ENCODE measurements at places on chromosomes 3 and 15.

GRCh38 chr3:150235799-150236198, 172.3 kb upstream of the TSC22D2 start:
- H3K4me1 ChIP-seq: no peaks in the 10 kb centered on the region
- no peak overlapping the region for H3K27ac ChIP-seq
- DNase-seq: no peak
- H3K4me3 ChIP-seq: no peak overlapping the region

DNA sequence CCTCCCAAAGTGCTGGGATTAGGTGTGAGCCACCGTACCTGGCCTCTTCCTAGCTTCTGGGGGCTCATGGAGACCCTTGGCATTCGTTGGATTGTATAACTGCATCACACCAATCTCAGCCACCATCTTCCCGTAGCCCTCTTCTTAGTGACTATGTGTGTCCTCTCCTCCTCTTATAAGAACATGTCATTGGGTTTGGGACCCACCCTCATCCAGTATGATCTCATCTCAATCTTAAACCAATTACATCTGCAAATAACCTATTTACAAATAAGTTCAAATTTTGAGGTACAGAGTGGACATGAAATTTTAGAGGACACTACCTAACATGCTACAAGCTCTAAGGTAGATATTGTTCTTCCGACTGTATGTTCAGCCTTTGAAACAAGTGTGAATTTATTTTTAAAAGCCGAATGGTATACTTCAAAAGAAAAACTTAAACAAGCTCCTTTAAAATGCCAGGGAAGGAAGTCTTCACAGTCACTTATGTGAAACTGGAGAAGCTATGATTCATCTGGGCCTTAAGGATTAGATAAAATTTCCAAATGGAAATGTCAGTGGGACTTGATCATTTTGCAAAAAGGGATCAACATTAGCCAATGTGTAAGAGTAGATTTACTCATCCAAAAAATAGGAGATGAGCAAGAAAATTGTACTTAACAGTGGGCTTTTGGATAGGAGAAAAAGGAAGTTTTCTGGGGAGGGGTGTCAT, 225.7 kb downstream of the MEX3B start:
- peaks cover 3% of the 10 kb centered on the region for H3K4me1 ChIP-seq
- no peak overlapping the region for H3K4me3 ChIP-seq
- no peak overlapping the region for H3K27ac ChIP-seq
- DNase-seq: no peak

- peaks cover 17% of the 10 kb centered on the region for H3K4me1 ChIP-seq
- H3K27ac ChIP-seq: peak within 1 kb of the TSS; percentile 15
- peak; percentile 23 for DNase-seq
These were observed at the start of gene ZNF660 for GRCh38 chr3:44584646-44585501. Gene ZNF660 (plus strand): TSS chr3:44584964. CDS start chr3:44594194, 9,230 bp downstream.

DNA sequence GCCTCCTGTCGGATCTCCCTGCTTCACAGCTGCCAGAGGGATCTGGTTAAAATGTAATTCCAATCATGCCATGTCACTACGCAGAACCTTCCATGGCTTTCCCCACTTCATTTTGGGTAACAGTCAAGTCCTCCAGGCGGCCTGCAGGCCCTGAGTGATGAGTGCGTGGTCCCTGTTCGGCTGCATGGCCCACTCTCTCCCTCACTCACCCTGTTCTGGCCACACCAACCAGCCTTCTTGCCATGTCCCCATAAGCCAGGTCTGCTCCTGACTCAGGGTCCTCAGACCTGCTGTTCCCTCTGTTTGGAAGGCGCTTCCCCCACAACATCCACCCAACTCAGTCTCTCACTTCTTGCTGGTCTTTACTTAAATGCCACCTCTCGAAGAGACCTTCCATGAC, 41.6 kb upstream of the LINGO1 start:
- no peak overlapping the region for H3K27ac ChIP-seq
- DNase-seq: no peak
- no peak overlapping the region for H3K4me3 ChIP-seq
- H3K4me1 ChIP-seq: no peaks in the 10 kb centered on the region

DNA sequence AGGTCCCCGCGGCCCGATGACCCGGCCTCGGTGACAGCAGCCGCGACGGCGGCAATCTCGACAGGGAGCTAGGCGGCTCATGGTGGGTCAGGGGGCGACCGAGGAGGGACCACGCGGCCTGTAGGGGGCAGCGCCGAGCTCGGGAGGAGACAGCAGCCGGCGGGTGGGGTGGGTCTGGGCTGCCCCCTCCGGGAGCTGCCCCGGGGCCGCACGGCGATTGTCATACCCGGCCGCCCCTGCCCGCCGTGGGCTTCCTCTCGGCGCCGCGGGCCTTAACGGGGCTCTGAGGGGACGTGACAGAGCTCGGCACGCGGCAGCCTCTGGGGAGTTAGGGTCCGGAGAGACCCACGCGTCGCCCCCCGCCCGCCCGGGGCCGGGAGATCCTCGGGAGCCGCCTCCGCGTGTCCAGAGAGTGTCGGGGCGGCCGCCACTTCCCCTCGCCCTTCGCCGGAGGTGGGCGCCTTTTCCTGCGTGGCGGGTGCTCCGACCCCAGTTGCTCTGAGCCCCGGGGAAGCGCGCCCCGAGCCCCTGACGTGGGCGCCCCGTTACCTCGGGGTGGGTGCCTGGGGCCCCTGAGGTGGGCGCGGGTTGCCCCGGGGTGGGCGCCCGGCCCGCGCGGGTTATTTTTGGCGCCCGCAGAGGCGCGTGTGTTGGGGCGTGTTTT, 539 bp upstream of the PLCL2 start:
- peaks cover 43% of the 10 kb centered on the region for H3K4me1 ChIP-seq
- DNase-seq: peak; percentile 76

DNA sequence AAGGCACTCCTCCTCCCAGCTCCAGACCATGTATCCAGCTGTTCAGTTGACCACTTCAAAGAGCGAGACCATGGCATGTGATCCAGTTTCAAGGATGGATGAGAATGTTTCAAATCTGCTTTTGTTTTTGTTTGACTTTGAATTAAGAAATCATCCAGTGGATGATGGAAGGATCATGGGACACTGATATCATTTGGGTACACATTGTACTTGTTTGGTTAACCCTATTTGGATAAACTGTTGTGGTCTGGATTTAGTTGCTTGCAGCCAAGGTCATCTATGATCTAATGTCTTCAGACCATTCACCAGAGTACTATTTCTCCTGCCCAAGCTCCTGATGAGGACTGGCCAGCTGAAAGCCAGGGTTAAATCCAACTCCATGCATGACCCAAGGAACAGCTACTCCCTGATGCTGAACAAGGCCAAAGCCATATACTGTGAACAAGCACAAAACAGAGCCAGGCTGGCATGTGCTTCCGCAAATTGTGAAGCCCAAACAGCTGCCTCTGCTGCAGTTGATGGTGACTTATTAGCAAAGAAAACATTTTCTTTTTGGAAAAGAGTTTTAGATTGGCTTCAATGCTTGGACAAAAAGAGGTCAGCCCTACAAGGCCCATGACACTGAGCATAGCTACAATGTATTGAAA, 5.2 kb upstream of the ADAMTS17 start:
- H3K27me3 ChIP-seq: no peaks in the 10 kb centered on the region
- no peak overlapping the region for H3K27ac ChIP-seq
- DNase-seq: no peak
- peaks cover 12% of the 10 kb centered on the region for H3K4me1 ChIP-seq
- H3K4me3 ChIP-seq: no peak overlapping the region

DNA sequence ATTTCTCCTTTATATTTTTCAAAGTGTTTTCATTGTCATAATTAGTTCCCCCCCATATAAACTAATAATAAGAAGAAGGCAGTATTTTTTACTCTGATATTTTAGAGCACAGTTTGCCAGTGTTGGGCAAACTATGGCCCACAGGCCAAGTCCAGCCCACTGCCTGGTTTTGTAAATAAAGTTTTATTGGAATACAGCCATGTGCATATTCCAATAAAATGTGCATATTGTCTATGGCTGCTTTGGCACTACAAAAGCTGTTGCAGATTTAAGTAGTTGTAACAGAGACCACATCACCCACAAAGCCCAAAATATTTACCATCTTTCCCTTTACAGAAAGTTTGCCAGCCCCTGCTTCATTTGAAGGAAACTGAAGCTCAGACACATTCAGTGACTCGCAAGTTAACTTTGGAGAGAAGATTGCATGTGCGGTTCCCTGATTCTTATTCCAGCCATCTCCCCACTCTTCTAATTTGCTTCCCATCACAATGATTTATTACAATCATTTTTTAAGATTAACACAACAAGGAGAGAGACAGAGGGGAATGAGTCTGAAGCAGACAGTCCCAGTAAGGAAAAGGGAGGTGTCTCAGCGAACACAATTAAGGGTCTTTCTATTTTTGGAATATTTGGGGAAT, 48.9 kb downstream of the RFTN1 start:
- no peaks in the 10 kb centered on the region for H3K27me3 ChIP-seq
- no peak overlapping the region for H3K4me3 ChIP-seq
- H3K36me3 ChIP-seq: peaks cover 66% of the 10 kb centered on the region
- peaks cover 66% of the 10 kb centered on the region for H3K4me1 ChIP-seq
- H3K27ac ChIP-seq: no peak overlapping the region

GRCh38 chr3:50327943-50328691, at the start of gene TUSC2:
Gene TUSC2 (minus strand): TSS chr3:50328223. CDS start chr3:50328099, 124 bp downstream.
- H3K4me3 ChIP-seq: peak within 1 kb of the TSS; percentile 92
- peak within 1 kb of the TSS; percentile 84 for H3K27ac ChIP-seq
- H3K36me3 ChIP-seq: peaks cover 51% of the 10 kb centered on the region
- no peaks in the 10 kb centered on the region for H3K27me3 ChIP-seq
- H3K4me1 ChIP-seq: peaks cover 25% of the 10 kb centered on the region

GRCh38 chr15:66752078-66752477, 50.0 kb downstream of the SMAD6 start:
- DNase-seq: no peak
- H3K4me1 ChIP-seq: peaks cover 5% of the 10 kb centered on the region
- H3K27me3 ChIP-seq: peaks cover 16% of the 10 kb centered on the region
- no peak overlapping the region for H3K4me3 ChIP-seq

DNA sequence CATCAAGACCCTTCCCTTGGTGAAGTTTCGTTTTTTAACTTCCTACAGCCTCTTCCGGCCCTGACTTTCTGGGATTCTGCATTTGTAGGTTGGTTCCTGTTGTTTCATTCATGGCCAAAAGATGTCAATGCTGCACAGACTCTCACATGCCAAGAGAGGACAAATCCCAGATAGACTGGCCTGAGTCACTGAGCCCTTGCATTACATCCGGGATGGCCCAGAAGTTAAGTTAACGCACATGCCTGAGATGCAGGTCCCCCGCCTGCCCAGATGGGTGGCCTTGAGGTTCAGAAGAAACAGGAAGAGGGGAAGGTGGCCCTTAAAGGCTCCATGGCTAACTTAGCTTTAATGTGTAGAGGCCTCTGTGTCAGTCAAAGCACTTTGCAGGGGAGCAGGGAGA, 51.6 kb upstream of the SRGAP3 start:
- DNase-seq: no peak
- no peak overlapping the region for H3K27ac ChIP-seq
- H3K36me3 ChIP-seq: no peaks in the 10 kb centered on the region
- H3K4me3 ChIP-seq: no peak overlapping the region
- peaks cover 7% of the 10 kb centered on the region for H3K4me1 ChIP-seq

DNA sequence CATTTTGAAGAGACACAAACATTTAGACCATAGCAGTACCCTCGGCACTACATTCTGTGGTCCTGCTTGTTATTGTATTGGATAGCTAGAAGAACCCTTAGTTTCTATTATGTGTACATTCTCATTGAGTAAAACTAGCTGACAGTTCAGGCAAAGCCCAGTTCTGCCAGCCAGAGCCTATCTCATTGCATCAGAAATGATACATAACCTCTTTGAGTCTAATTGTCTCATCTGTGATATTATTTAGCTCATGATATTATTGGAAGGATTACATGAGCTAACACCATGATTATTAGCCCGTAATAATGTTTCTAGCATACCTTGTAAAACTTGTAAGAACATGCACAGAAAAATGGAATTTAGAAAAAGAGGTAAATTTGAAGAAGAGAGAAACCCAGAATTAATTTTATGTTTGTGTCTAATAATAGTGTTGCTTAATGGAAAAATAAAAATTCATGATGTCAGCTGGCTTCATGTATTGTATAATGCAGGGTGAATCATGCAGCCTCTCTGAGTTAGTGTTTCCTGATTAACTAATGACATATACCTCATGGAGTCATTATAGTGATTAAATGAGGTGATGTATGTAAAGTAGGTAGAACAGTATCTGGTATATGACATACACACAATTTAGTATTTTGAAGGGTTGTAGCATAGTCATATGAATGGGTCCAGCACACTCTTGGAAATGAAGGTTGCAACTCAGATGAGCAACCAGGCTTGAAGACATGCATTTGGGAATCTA, 339.4 kb upstream of the GRM7 start:
- DNase-seq: no peak
- H3K27ac ChIP-seq: no peak overlapping the region
- no peaks in the 10 kb centered on the region for H3K4me1 ChIP-seq
- H3K4me3 ChIP-seq: no peak overlapping the region
- H3K36me3 ChIP-seq: no peaks in the 10 kb centered on the region

GRCh38 chr15:39287322-39288195, 293.3 kb upstream of the THBS1 start:
- no peak overlapping the region for H3K27ac ChIP-seq
- no peaks in the 10 kb centered on the region for H3K36me3 ChIP-seq
- no peak for DNase-seq
- H3K4me3 ChIP-seq: no peak overlapping the region

GRCh38 chr3:159852821-159853505, 135.7 kb upstream of the IL12A start:
- no peak for DNase-seq
- no peak overlapping the region for H3K27ac ChIP-seq
- H3K36me3 ChIP-seq: no peaks in the 10 kb centered on the region
- peaks cover 10% of the 10 kb centered on the region for H3K27me3 ChIP-seq
- no peak overlapping the region for H3K4me3 ChIP-seq

DNA sequence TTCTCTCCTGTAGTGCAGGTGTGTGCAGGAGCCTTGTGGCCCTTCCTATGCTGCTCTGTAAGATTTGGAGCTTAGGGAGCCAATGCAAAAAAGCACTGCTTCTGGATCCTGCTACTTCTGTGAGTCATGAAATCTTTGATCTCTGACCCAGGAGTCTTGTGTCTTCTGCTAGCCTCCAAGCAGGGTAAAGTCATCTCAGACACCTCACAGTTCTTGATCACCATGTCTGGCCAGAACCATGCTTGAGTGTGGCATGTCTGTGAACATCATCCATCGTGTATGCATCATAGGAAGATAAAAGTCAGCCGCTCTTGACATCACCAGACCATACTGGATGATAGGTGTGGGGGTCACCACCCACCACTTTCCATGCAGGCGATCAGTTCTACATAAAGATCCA, 247.8 kb downstream of the RPLP1 start:
- H3K27me3 ChIP-seq: peaks cover 4% of the 10 kb centered on the region
- H3K27ac ChIP-seq: no peak overlapping the region
- peaks cover 11% of the 10 kb centered on the region for H3K4me1 ChIP-seq
- no peak for DNase-seq
- no peaks in the 10 kb centered on the region for H3K36me3 ChIP-seq

GRCh38 chr15:91140601-91141000, 40.5 kb downstream of the SV2B start:
- no peak for DNase-seq
- no peak overlapping the region for H3K4me3 ChIP-seq
- peaks cover 23% of the 10 kb centered on the region for H3K27me3 ChIP-seq
- H3K27ac ChIP-seq: no peak overlapping the region
- H3K4me1 ChIP-seq: no peaks in the 10 kb centered on the region

GRCh38 chr3:34675383-34676120, 877.1 kb downstream of the PDCD6IP start:
- H3K4me3 ChIP-seq: no peak overlapping the region
- H3K36me3 ChIP-seq: no peaks in the 10 kb centered on the region
- no peak for DNase-seq
- no peaks in the 10 kb centered on the region for H3K27me3 ChIP-seq
- no peak overlapping the region for H3K27ac ChIP-seq
- H3K4me1 ChIP-seq: no peaks in the 10 kb centered on the region

GRCh38 chr15:70142322-70143191, 44.8 kb upstream of the TLE3 start:
- H3K36me3 ChIP-seq: no peaks in the 10 kb centered on the region
- peaks cover 33% of the 10 kb centered on the region for H3K4me1 ChIP-seq
- DNase-seq: no peak
- H3K27me3 ChIP-seq: peaks cover 14% of the 10 kb centered on the region
- H3K4me3 ChIP-seq: no peak overlapping the region
- H3K27ac ChIP-seq: peak overlapping the region; percentile 50

Data from activated B cell treated with CpG ODN at 0.5 μM for 24 hours (primary cell).